ENCODE measurements at places on chromosomes 1 and 21. TPM values are rescaled to one million over a fixed set of nuclear protein-coding genes. Genes with fewer than 3 reads are reported as not detected.

Gene NKAIN1
- total RNA-seq: 5.6 TPM

Gene HES4
- total RNA-seq: 169 TPM

Gene TACSTD2
- total RNA-seq: 3.0 TPM

Gene RHD
- not detected for total RNA-seq

Gene EFNA4
- total RNA-seq: 11.8 TPM

Gene GABRD
- not detected for total RNA-seq

Gene KANK4
- total RNA-seq: 14.5 TPM

Gene GPA33
- total RNA-seq: 1.2 TPM

Gene CHIA
- not detected for total RNA-seq

Gene SPRR1A
- total RNA-seq: not detected

Gene OPTC
- total RNA-seq: not detected

Gene STRIP1
- 42.5 TPM for total RNA-seq

Gene FMO3
- total RNA-seq: not detected

Gene FCRL4
- total RNA-seq: 0.48 TPM

Gene CD84
- not detected for total RNA-seq

Gene EPS15
- total RNA-seq: 70.6 TPM

Gene OR2T29
- not detected for total RNA-seq

Gene KRTAP12-2
- total RNA-seq: not detected

Gene OXCT2
- total RNA-seq: 0.36 TPM

Gene CRB1
- not detected for total RNA-seq

Gene DISP1
- total RNA-seq: 4.1 TPM

Gene AADACL3
- not detected for total RNA-seq

Gene C8B
- not detected for total RNA-seq

Gene TNNT2
- total RNA-seq: 6.1 TPM

Gene HES3
- not detected for total RNA-seq

Gene GPR3
- 0.86 TPM for total RNA-seq

Measured in astrocyte (in vitro differentiated cells and primary cell).